HAP-1 (cell line): ENCODE measurements at places on chromosomes 1 and 21.

- no peak for DNase-seq
These were observed 26.5 kb upstream of the SLC35A3 start for GRCh38 chr1:99943223-99943794.

GRCh38 chr21:32279377-32279680, 480 bp upstream of the MIS18A start:
- no peak for DNase-seq

DNA sequence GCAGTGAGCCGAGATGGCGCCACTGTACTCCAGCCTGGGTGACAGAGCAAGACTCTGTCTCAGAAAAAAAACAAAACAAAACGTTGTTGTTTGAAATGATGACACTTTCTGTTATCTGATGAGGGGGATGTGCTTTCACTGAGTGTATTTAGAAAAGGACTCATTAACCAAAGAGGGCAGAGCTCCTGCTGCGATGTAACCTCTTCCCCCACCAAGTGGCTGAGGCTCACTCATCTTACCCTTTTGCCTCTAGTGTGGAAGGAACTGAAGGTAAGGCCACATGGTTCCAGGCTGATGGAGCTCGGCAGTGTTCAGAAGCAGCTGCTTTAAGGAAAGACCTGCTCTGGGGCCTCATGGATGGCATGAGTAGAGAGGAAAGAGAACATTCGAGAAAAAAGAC, 105.7 kb upstream of the RUNX1 start:
- no peak for DNase-seq

GRCh38 chr1:94772230-94772641, 47.9 kb upstream of the SLC44A3 start:
- DNase-seq = no peak

- DNase-seq = no peak
These were observed 27.2 kb downstream of the OVAAL start for GRCh38 chr1:180585994-180586359.
